Progenitor cell of endocrine pancreas (in vitro differentiated cells): ENCODE measurements at places on chromosomes 5 and 9. TPM values are rescaled to one million over a fixed set of nuclear protein-coding genes. Genes with fewer than 3 reads are reported as not detected.

The CDH18 gene
- 1.9 and 3.1 TPM in 2 replicates for total RNA-seq

GRCh38 chr5:61995486-61995885 lies 310.5 kb upstream of the KIF2A start:
- peaks cover 17% of the 10 kb centered on the region for H3K4me1 ChIP-seq
- no peak overlapping the region for H3K4me3 ChIP-seq
- H3K27ac ChIP-seq: no peak overlapping the region
- DNase-seq: no peak
- no peaks in the 10 kb centered on the region for H3K36me3 ChIP-seq
- H3K27me3 ChIP-seq: no peaks in the 10 kb centered on the region

DNA sequence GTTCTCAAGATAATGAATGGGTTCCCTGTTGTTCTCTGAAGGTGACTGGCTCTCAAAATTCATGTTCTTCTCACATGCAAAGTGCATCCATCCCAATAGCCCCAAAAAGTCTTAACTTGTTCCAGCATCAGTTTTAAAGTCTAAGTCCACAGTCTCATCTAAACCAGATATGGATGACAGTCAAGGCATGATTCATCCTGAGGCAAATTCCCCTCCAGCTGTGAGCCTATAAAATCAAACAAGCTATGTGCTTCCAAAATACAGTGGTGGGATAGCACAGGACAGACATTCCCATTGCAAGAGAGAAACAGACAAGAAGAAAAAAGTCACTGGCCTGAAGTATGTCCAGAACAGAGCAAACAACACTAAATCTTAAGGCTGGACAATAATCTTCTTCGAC lies 25.4 kb downstream of the FBXO10 start:
- H3K4me1 ChIP-seq: no peaks in the 10 kb centered on the region
- no peak overlapping the region for H3K27ac ChIP-seq

The MLANA gene
- total RNA-seq: not detected in 2 replicates

DNA sequence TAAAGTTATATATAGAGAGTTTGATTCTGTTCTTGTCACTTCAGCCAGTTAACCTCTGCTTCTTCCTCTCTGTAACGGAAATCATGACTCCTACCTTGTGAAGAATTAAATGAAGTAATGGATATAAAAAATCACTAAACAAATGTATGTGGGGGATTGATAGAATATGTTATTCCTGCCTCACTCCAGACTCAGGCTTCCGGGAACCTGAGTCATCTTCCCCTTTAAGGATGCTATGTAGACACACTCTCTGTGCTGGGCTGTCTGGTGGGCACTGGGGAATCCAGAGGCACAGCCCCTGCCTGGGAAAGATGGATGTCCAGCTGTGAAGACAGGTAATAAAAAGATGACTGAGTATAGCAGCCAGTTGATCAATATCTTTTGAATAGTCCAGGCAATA lies 77.4 kb downstream of the ZNF618 start:
- H3K27me3 ChIP-seq: no peaks in the 10 kb centered on the region
- H3K27ac ChIP-seq: peak overlapping the region; percentile 34
- H3K4me1 ChIP-seq: peaks cover 18% of the 10 kb centered on the region
- no peak overlapping the region for H3K4me3 ChIP-seq
- peaks cover 4% of the 10 kb centered on the region for H3K36me3 ChIP-seq

DNA sequence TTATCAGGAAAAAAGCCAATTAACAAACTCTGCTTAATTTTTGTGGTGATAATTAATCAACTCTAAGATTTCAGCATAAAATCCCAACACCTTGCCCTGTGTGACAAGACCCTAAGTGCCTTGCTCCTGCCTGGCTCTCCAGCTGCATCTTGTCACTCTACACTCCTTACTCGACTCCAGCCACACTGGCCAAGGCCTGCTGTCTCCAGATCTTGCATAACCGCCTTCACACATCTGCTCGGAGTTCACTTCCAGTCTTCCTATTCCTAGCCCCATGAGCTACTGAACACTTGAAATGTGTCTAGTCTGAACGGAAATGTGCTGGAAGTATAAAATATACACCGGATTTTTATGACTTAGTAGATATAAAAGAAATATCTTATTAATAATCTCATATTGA lies 259.6 kb downstream of the EPB41L4A start:
- H3K4me1 ChIP-seq: peaks cover 13% of the 10 kb centered on the region
- DNase-seq: no peak
- H3K36me3 ChIP-seq: peaks cover 15% of the 10 kb centered on the region
- peaks cover 3% of the 10 kb centered on the region for H3K27me3 ChIP-seq
- H3K4me3 ChIP-seq: no peak overlapping the region
- H3K27ac ChIP-seq: no peak overlapping the region

- no peak overlapping the region for H3K4me3 ChIP-seq
- peaks cover 24% of the 10 kb centered on the region for H3K36me3 ChIP-seq
- H3K27ac ChIP-seq: no peak overlapping the region
Observed at GRCh38 chr5:75361310-75361709, 24.3 kb downstream of the HMGCR start.

DNA sequence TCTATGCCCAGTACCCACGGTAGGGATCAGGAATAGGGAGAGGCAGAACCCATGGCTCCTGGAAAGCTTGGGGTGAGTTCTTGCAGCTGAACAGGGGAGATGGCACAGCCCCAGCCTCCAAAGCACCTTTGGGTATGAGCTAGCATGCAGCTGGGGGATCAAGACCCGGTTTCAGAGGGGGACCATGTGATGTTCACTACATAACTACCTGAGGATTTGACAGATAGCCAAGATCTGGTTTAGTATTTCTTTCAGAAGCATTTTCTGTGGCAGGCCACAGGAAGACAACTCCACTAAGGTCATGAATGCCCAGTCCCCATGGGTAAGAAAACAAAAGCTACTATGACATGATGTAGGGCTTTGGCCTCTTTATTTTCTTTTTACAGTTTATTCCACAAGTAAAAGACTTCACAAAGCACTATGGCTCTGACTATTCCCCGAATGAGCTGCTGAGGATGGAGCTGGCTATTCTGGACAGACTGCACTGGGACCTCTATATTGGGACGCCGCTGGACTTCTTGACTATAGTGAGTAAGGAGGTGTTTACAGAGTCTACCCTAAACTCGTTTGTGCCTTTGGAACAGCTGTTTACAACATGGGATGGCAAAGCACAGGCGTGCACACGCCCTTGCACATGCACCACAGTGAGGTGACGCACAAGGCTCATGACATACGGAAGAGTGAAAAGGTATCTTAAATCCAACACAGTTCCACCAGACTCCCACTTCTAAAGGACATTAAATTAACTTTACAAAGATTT lies 3.4 kb downstream of the CCNI2 start:
- H3K4me3 ChIP-seq: no peak overlapping the region
- H3K27ac ChIP-seq: no peak overlapping the region
- no peaks in the 10 kb centered on the region for H3K36me3 ChIP-seq
- H3K4me1 ChIP-seq: no peaks in the 10 kb centered on the region

- H3K4me3 ChIP-seq: no peak overlapping the region
- H3K36me3 ChIP-seq: no peaks in the 10 kb centered on the region
- DNase-seq: no peak
- peaks cover 16% of the 10 kb centered on the region for H3K4me1 ChIP-seq
- H3K27me3 ChIP-seq: no peaks in the 10 kb centered on the region
Observed at GRCh38 chr9:134366223-134367031, 40.2 kb downstream of the RXRA start.

- H3K27ac ChIP-seq: no peak overlapping the region
- H3K4me3 ChIP-seq: no peak overlapping the region
- H3K27me3 ChIP-seq: no peaks in the 10 kb centered on the region
- no peak for DNase-seq
- no peaks in the 10 kb centered on the region for H3K36me3 ChIP-seq
Observed at GRCh38 chr5:55498457-55498856, 36.3 kb downstream of the PLPP1 start.

DNA sequence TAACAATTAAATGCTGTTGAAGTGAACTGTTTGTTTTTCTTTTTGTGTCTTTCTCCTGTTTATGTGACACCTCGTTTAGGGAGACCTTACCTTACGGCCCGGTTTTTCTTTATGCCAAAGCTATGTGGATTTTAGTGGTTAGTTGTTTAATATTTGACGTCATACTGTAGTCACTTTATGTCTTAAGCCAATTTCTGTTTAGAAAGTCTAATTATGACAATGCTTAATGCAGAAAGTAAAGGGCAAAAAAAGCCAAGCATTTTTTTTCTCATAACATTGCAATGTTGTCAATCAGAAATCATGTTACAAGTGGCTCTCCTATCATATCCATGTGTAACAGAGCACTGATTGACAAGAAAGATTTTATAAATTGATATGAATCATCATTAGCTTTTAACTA lies 442.5 kb upstream of the ARRDC3 start:
- peak overlapping the region; percentile 26 for H3K27ac ChIP-seq
- no peaks in the 10 kb centered on the region for H3K36me3 ChIP-seq
- no peak for DNase-seq
- H3K4me3 ChIP-seq: no peak overlapping the region

The RAD50 gene
- 50.2 and 52.4 TPM in 2 replicates for total RNA-seq

DNA sequence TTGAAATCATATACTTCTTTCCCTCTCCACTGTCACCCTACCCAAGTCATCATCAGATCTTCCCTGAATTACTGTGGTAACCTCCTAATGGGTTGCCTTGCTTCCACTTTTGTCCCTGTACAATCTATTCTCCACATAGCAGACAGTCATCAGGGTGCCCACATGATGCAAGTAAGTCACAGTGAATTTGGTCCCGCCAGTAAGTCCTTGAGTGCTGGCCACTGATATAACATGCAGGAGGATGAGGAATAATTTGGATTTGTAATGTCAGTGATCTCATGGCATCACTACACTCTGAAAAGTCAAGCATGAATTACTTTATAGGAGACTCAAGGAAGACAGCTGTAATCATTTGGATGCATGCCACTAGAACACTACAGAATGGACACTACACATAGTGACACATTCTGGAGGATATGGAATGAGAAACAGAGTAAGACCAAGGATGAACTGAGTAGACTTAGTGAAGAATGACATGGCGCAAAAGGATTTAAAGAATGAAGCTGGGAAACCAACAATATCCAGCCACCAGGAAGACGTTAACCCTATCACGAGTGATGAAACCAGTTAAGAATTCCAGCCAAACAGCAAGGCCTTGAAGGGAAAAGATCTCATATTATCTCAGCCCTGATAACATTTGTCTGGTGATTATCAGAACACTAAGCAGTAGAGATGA lies 28.6 kb downstream of the MARCHF3 start:
- no peaks in the 10 kb centered on the region for H3K27me3 ChIP-seq
- no peak overlapping the region for H3K4me3 ChIP-seq
- H3K36me3 ChIP-seq: peaks cover 1% of the 10 kb centered on the region
- no peak for DNase-seq
- H3K4me1 ChIP-seq: peaks cover 20% of the 10 kb centered on the region

The FOXD4 gene
- 0.50 and 0.58 TPM in 2 replicates for total RNA-seq

The IL3 gene
- not detected in 2 replicates for total RNA-seq

- H3K27ac ChIP-seq: no peak overlapping the region
- H3K27me3 ChIP-seq: peaks cover 10% of the 10 kb centered on the region
- DNase-seq: no peak
- H3K36me3 ChIP-seq: no peaks in the 10 kb centered on the region
- H3K4me3 ChIP-seq: no peak overlapping the region
Observed at GRCh38 chr5:150106674-150107426, 20.5 kb upstream of the CSF1R start.

- no peak overlapping the region for H3K27ac ChIP-seq
- no peaks in the 10 kb centered on the region for H3K4me1 ChIP-seq
- peaks cover 1% of the 10 kb centered on the region for H3K36me3 ChIP-seq
- H3K4me3 ChIP-seq: no peak overlapping the region
- no peaks in the 10 kb centered on the region for H3K27me3 ChIP-seq
Observed at GRCh38 chr5:136853971-136854370, 488.6 kb upstream of the TRPC7 start.

- H3K27me3 ChIP-seq: no peaks in the 10 kb centered on the region
- H3K4me3 ChIP-seq: no peak overlapping the region
- H3K36me3 ChIP-seq: no peaks in the 10 kb centered on the region
- H3K27ac ChIP-seq: no peak overlapping the region
- no peak for DNase-seq
Observed at GRCh38 chr9:134683714-134684374, 42.2 kb downstream of the COL5A1 start.

GRCh38 chr9:16387382-16387781 lies 483.1 kb downstream of the BNC2 start:
- no peaks in the 10 kb centered on the region for H3K27me3 ChIP-seq
- no peak overlapping the region for H3K4me3 ChIP-seq
- DNase-seq: no peak
- no peaks in the 10 kb centered on the region for H3K36me3 ChIP-seq
- no peak overlapping the region for H3K27ac ChIP-seq
- no peaks in the 10 kb centered on the region for H3K4me1 ChIP-seq

The SIGMAR1 gene
- 62.1 and 64.6 TPM in 2 replicates for total RNA-seq

GRCh38 chr9:129801504-129801903 lies 1.5 kb upstream of the TOR1B start:
- peaks cover 8% of the 10 kb centered on the region for H3K4me1 ChIP-seq
- H3K4me3 ChIP-seq: no peak overlapping the region
- H3K36me3 ChIP-seq: peaks cover 7% of the 10 kb centered on the region
- DNase-seq: no peak
- no peaks in the 10 kb centered on the region for H3K27me3 ChIP-seq
- H3K27ac ChIP-seq: no peak overlapping the region

GRCh38 chr9:137482094-137482781 lies 23.1 kb upstream of the NSMF start:
- peaks cover 6% of the 10 kb centered on the region for H3K27me3 ChIP-seq
- H3K4me1 ChIP-seq: peaks cover 1% of the 10 kb centered on the region
- H3K4me3 ChIP-seq: no peak overlapping the region
- no peaks in the 10 kb centered on the region for H3K36me3 ChIP-seq

The CDX1 gene
- 0.31 and 0.43 TPM in 2 replicates for total RNA-seq

The OSMR gene
- 0.19 and 0.82 TPM in 2 replicates for total RNA-seq

DNA sequence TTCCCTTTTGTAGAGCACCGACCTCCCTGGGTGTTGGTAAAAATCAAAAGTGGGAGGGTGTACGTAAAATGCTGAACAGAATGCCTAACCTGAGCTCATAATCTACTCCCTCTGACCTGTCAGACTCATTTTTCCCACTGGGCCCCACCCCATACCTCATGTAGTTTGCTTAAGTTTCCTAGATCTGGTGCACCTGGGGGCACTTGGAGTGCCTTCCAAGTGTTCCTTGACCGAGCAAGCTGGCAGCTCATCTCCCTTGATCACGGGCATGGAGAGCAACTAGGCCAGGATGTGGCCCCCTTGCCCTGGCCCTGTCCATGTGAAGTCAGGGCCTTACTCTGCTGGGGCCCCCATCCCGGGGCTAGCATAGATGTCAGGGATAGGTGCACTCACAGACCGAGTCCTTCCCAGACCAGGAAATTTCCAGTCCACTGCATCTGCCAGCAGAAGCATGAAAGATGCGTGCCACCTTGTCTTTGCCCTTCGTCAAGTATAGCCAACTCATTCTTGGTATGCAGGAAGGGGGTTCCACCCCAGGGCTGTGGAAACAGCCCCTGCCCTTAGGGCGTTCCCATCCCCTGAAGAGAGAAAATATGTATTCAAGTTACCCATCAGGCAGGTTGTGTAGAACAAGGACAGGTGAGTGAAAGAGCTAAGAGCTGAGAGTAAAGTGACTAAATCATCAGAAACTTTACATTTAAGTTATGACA lies 41.9 kb downstream of the SLC22A5 start:
- H3K27ac ChIP-seq: peak overlapping the region; percentile 95
- no peaks in the 10 kb centered on the region for H3K36me3 ChIP-seq
- peaks cover 6% of the 10 kb centered on the region for H3K4me1 ChIP-seq
- DNase-seq: no peak
